ENCODE measurements at places on chromosomes 3 and 15.

GRCh38 chr3:190220362-190220761 lies 99.7 kb upstream of the P3H2 start:
- DNase-seq = no peak

GRCh38 chr3:133213937-133214336 lies 175.7 kb downstream of the TMEM108 start:
- DNase-seq = no peak

DNA sequence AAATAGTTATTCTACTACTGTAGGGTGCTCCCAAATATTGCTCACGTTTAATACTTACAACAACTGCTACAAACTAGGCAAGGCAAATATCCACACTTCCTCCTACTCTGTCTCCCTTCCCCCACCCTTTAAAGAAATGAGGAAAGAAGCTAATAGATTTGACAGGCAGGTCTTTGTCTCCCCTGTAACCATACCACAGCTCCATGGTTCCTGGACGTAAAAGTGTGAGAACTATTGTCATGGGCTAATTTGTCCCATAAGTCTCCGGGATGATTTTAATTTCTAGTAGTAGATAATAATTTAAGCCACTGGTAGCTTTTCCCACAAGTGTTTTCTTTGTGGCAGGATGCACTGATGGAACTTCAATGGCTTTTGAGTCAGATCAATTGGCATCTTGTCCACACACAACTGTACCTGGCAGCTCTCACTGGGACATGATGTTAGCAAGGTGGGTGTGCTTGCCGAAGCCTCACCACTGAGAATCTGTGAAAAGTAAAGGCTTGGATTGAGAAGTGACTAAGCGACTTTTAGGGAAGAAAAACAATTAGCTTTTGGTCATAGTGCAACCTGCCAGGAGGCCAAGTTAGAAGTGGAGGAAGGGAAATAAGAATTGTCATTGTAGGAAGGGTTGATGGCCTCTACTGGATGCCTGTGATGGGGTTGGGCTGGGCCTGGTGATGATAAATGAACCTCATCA lies 1.4 kb upstream of the CPOX start:
- DNase-seq = no peak

GRCh38 chr3:142694225-142694624 lies 29.6 kb upstream of the TRPC1 start:
- DNase-seq = no peak

GRCh38 chr15:95286352-95286880 lies 1044.1 kb upstream of the NR2F2 start:
- DNase-seq = no peak

- DNase-seq = no peak
Measured at GRCh38 chr3:14962762-14963161, 15.4 kb downstream of the NR2C2 start.

DNA sequence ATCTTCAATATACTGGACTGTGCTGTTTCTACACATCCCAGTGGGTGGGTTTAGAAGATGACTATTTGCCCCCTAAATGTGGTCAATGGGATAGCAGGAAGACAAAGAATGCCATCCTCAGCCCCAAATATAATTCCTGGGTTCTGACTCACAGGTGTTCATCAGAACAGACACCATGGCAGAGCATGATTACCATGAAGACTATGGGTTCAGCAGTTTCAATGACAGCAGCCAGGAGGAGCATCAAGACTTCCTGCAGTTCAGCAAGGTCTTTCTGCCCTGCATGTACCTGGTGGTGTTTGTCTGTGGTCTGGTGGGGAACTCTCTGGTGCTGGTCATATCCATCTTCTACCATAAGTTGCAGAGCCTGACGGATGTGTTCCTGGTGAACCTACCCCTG lies 3.0 kb downstream of the CXCR6 start:
- DNase-seq = peak; percentile 45

DNA sequence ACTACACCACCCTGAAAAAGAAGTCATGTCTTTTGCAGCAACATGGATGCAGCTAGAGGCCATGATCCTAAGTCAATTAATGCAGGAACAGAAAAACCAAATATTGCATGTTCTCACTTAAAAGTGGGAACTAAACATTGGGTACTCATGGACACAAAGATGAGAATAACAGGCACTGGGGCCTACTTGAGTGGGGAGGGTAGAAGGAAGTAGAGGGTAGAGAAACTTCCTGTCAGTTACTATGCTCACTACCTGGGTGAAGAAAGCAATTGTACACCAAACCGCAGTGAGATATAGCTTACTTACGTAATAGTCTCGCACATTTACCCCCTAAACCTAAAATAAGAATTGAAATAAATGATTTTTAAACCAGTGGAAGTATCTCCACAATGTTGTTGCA lies 480.5 kb upstream of the ARRDC4 start:
- DNase-seq = no peak

GRCh38 chr3:155254445-155254844 lies 39.0 kb downstream of the STRIT1 start:
- no peak for DNase-seq

- no peak for DNase-seq
Measured at GRCh38 chr3:112377568-112378071, 44.7 kb downstream of the CD200 start.

GRCh38 chr15:65344914-65345275 lies 32.9 kb downstream of the IGDCC3 start:
- no peak for DNase-seq

- DNase-seq = no peak
Measured at GRCh38 chr3:80554304-80554703, 786.5 kb upstream of the ROBO1 start.

DNA sequence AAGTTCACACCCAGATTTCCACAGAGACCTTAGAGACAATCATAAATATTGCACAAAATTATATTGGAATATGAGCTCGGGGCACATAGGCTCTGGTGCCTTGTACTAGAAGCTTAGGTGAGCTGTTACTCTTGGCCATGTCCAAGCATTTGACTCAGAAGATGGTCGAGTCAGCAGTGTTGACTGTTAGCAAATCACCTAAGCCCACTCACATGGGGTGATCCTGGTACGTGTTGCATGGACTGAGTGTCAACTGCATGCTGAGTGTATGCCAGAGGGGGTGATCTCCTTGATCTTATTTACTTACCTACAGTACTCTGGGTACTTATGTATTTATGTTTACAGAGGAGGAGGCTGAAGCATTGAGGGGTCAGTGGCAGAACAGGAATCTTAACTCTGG lies 14.0 kb downstream of the SMAD3 start:
- no peak for DNase-seq

DNA sequence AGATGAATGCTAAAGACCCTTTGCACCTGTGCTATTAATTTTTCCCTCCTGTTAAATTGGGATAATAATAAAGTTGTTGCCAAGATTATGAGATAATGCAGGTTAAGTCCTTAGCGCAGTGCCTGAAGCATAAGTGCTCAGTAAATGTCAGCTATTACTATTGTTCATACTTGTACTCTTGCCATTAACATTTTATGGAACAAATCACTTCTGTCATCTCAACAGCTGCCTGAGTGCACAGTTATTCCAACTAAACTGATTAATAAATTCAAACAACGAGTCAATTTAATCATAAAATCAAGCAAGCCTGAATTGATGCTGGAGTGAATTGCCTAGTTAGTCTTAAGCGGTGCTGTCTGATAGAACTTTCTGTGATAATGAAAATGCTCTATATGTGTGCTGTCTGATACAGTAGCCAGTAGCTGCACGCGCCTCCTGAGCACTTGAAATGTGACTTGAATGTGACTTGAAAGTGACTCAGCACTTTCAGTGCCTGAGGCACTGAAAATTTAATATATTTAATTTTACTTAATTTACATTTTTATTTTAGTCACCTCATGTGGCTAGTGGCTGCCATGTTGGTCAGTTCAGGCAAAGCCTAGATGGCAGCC lies 198.7 kb upstream of the PFN2 start:
- DNase-seq = no peak

DNA sequence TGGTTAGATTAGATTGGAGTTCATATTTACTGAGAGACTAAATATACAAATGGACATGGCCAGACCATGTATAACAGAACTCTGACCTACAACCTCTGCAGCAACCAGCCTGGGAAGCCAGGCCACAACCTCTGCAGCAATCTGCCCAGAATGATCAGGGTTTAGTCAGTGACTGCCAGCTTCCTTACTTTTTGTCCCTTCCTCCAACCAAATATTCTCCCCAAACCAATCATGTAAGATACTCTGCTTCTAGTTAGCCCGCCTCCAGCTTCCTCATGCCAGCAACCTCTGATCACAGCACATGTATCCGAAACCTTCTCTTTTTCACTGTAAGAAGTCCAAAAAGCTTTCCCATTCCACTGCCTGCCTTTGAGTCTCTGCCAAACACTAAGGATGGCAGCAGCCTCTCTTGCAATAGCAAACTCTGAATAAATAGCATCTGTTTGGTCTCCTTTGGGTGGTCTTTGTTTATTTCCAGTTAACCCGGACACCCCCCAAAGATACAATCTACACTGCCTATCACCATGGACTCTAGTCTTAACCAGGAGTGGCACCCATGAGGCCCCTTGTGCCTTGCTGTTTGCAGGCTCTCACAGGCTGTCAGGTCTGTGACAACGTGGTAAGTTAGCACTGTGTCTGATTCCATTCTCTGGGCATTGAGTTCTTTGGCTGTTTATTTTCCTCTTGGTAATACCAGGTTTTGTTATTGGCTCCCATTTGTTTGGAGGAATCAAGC lies 102.2 kb downstream of the ERC2 start:
- DNase-seq = no peak

DNA sequence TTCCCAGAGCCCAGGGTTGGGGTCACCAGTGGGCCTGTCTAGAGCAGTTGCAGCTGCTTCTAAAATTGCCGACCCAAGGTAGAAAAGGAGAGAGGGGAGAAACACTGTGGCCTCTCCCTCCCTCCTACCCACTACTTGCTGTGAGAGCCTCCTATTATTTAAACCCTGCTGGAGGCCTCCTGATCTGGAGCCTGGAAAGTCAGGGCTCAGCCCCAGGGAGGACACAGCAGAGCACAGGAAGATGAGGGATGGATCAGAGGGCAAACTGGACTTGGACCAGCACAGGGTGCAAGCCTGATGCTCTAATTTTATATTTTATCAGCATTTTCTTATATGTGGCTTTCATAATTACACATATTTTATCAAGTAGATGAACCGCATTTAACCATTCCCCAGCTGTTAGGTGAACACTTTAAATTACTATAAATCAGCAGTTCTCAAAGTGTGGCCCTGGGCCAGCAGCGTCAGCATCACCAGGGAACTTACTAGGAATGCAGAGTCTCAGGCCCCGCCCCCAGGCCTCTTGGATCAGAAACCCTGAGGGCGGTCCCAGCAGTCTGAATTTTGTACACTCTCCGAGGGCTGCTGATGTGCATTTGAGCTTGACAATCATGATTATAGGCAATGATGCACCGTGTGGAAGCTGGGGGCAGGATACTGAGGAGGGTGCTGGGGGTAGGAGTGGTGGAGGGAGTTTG lies 26.7 kb downstream of the SMAD3 start:
- DNase-seq = no peak

- no peak for DNase-seq
Measured at GRCh38 chr3:45057557-45057956, 31.5 kb downstream of the CLEC3B start.

- DNase-seq = no peak
Measured at GRCh38 chr3:27508424-27508823, 24.2 kb upstream of the SLC4A7 start.

- no peak for DNase-seq
Measured at GRCh38 chr3:5078151-5078550, 43.9 kb upstream of the ARL8B start.

- DNase-seq = no peak
Measured at GRCh38 chr3:312911-313310, 116.3 kb downstream of the CHL1 start.

GRCh38 chr3:177824190-177824786 lies 627.0 kb upstream of the TBL1XR1 start:
- DNase-seq = no peak

- no peak for DNase-seq
Measured at GRCh38 chr3:178097576-178097975, 438.7 kb upstream of the KCNMB2 start.

All from CD4-positive, CD25-positive, alpha-beta regulatory T cell (primary cell).